ENCODE measurements at places on chromosomes 11 and 22.

DNA sequence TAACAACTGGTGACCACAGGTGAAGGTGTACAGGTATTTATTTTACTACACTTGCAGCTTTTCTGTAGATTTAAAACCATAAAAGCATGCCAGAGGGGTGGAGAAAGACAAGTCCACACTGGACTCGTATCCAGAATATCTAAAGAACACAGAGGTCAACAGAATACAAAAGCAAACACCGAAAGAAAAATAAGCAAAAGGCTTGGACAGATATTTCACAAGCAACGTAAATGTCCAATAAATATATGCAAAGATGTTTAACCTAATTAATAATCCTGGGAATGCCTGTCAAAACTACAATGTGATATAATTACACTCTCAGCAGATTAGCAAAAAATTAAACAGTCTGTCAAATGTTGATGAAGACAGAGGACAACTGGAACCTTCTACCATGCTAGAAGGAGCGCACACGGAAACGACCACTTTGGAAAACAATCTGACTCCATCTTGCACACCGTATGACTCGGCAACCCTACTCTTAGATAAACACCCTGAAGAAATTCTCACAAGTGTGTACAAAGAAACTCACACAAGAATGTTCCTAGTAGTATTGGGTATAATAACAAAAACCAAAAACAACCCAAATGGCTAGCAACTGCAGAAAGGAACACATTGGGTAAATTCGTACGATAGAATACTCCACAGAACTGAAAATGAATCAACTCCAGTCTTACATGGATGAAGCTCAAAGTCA, 27.2 kb downstream of the GNB1L start:
- no peak for DNase-seq

DNA sequence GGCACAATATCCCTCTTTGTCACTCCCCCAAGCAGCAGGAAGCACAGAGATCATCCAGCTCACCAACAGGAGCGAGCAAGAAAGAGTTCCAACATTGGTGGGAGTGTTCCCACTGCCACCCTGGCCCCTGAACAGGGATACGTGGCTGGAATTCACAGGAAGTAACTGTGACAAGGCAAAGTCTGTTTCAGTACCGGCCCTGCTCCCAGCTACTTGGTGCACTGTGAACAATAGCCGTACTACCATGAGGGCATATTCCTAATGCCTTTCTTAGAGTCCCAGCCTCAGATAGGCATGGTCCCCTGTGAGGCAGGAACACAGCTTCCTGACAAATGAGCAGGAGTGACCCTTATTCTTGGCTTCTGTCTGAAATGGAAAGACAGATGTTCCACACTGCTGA, 1.8 kb upstream of the SLC37A2 start:
- no peak for DNase-seq

DNA sequence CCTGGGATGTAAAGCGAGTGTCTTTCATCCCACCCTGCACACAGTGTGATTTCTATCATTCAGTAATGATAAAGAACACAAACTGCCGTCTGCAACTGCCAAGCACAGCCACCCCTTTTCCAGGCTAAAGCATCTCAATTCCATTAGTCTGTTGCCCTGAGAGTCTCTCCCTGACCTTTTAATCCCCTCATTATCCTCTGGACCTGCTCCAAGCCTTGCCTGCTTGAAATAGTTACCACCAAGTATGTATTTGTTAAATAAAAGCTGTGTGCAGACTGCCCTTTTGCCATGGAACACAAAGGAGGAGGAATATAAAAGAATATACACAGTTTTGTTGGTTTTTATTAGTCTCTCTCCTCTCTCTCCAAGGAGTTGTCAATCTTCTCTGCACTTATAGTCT, 13.0 kb downstream of the GRAP2 start:
- DNase-seq: no peak

DNA sequence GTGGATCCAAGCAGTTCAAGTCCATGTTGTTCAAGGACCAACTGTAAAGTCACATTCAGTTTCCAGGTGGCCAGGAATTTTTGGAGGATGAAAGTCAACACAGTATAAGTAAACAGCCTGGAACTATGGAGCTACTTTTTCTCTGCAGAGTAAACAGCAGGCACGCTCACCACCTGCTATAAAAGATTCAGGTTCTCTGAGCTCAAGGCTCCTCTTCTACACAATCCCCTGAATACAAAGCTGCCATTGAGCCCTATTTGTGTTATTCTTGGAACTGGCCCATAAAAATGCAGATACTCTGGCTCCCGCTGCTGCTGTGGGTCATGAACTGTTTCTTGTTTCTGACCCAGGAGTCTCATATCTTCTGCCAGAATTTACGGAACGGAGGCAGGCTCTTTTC, 56.9 kb upstream of the PRR5 start:
- DNase-seq: no peak

DNA sequence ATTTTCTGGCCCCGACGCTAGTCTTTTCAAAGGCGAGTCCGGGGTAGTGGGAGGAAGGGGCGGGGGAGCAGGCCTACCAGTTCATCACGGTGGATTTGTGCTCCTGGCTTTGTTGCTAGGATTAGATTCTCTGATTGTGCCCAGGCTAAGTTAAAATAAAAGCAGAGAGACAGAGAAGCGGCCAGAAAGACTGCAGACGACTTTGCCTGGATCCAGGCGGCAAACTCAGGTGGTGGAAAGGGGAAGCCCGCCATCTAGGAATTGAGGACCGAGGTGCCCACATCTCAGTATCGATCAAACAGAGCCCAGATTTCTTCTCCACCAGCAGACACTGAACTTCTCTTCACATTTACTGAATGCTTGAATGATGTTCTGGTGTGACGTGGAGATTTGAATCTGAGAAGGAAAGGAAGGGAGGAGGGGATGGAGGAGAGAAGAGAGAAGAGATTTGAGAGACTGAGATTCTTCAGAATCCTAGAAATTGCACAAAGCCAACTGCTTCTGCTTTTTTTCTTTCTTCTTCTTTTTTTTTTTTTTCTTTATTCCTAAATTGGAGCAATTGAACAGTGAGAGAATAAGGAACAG, 2.7 kb downstream of the FAT3 start:
- no peak for DNase-seq

DNA sequence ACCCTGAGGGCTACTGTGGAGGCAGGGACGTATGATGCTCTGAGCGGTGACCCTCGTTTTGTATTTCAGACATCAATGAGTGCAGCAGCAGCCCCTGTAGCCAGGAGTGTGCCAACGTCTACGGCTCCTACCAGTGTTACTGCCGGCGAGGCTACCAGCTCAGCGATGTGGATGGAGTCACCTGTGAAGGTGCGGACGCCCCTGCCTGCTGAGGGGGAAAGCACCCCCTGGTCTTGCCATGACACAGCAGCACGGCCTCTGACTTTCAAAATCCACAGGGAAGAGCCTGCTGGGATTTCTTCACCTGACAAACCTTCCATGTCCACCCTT, 44.3 kb downstream of the FBLN1 start:
- no peak for DNase-seq

- no peak for DNase-seq
Observed at GRCh38 chr22:48718818-48719500, 1108.7 kb downstream of the BRD1 start.

GRCh38 chr11:35721651-35722282, 59.2 kb downstream of the TRIM44 start:
- DNase-seq: no peak

DNA sequence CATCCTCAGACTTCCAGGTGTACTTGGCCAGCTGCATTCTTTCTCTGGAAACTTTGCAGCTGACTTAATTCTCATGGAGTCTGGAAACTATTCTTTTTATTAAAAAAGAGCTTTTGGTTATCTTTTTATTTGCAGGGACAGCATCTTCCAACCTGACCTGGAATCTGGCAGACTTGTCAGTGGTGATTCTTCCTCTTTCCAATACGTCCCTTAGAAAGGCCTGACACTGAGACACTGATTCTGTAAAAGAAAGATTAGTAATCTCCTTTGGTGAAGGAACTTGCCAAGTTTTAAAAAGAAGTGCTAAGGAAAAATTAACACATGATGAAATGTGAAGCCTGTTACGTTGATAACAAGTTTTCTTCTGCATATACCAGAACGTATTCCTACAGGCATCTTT, 440.9 kb upstream of the RAG2 start:
- no peak for DNase-seq

DNA sequence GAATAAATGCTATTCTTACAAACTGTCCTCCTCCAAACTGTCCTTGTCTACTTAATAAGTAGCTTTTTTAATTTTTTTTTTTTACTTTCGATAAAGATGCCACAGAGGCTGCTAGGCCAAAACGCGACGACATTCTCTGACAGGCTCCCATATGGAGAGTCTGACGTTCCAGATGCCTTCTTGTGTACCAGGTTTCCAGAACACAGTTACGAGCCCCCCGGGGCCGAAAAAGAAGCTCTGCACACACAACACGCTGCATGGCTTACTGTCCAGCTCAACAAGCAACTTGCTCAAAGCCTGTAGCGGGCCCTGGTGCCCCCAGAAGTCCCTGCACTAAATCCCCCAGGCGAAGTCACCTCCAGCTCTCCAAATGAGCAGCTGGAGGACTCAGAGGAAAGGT, 39.3 kb downstream of the LARGE1 start:
- DNase-seq: no peak

DNA sequence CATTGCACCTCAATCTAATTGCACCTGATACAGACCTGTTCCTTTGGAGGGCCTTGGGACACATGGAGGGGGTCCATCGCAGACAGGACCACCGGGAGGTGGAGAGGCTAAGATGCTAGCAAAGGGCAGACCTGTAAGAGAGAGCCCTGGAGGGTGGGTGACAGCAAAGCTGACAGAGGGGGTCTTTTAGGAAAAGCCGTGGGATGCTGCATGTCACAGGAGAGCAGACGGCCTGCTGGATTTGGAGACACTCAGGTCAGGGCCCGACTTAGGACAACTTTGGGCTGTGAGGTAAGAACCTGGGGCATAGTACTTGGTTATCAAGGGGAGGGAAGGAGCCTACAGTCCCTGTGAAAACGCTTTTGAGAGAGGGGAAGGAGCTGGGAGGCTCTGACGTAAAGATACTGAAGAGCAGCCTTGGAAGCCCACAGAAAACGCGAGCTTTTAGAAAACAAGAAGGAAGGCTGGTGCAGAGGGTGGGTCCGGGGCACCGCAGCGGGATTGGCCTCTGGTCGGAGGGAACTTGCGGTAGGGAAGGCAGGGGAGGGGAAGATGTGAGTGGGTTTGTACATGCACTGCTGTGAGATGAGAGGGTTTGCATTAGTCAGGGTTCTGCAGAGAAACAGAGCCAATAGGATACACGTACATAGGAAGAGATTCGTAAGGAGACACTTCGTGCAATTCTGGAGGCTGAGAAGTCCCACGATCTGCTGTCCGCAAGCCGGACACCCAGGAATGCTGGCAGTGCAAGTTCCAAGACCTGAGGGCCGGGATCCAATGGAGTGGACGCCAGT, 868.5 kb downstream of the TBC1D22A start:
- DNase-seq: no peak

GRCh38 chr11:127925475-127925874, 661.9 kb downstream of the ETS1 start:
- no peak for DNase-seq

DNA sequence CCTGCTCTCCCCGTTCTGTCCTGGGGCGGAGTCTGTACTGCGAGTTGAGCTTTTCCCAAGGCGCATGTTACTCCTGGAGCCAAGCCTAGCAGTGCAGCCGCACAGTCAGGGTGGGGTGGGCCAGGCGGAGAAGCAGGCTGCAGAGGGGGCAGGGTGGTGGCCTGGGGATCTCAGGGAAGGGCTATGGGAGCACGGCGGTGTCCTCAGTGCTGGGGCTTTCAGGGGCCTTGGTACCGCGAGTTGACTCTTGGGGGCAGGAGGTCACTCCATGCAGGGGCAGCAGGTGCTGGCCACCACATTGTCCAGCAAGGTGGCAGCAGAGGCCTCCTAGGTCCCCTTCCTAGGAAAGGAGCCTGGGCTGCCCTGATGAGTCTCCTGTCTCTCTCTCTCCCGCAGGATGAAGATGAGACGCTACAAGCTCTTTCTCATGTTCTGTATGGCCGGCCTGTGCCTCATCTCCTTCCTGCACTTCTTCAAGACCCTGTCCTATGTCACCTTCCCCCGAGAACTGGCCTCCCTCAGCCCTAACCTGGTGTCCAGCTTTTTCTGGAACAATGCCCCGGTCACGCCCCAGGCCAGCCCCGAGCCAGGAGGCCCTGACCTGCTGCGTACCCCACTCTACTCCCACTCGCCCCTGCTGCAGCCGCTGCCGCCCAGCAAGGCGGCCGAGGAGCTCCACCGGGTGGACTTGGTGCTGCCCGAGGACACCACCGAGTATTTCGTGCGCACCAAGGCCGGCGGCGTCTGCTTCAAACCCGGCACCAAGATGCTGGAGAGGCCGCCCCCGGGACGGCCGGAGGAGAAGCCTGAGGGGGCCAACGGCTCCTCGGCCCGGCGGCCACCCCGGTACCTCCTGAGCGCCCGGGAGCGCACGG, 14.9 kb upstream of the MIEF1 start:
- DNase-seq: no peak

DNA sequence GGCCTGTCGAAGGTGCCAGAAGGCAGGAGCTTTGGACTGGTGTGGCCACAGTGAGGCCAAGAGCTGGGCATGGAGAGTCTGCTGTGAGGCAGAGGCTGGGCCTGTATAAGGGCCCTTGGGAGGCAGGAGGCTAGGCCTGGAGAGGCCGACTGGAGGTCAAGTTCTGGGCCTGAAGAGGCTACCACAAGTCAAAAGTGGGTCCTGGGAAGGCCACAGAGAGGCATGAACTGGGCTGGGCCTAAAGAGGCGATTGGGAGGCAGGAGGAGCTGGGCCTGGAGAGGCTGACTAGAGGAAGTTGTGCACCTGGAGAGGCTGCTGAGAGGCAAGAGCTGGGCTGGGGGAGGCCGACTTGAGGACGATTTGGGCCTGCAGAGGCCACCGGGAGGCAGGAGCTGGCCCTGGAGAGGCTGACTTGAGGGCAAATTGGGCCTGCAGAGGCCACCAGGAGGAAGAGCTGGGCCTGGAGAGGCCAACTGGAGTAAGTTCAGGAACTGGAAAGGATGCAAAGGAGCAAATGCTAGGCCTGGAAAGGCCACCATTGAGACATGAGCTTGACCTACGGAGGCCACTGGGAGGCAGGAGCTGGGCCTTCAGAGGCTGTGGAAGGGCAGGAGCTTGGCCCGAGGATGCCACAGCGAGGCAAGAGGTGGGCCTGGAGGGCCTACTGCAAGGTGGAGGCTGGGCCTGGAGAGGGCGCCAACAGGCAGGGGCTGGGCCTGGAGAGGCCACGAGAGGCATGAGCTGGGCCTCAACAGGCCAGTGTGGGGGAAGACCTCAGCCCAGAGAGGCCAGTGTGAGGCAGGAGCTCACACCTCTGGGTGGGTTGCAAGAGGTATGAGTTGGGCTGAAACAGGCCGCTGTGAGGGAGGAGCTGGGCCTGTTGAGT, 39.8 kb downstream of the OR4C45 start:
- no peak for DNase-seq

GRCh38 chr22:39230261-39231196, 14.3 kb downstream of the PDGFB start:
- DNase-seq: no peak

DNA sequence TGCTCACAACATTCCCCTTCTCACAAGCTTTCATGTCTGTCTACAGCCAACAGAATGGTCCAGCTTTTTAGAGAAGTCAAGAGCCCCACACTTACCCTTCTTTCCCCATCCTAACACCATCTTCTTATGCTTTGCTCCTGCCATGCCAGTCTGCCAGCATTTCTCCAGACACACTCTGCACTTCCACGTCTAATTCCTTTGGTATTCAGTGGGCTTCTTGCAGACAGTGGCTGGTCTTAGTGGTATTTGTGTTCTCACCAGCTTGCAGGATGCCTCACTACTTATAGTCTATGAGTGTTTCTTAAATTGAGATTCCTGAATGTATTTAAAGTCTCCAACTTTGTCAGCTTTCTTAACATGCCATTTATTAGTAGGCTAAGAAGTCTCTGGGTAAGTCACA, 154.4 kb downstream of the BBOX1 start:
- DNase-seq: no peak

- DNase-seq: no peak
Observed at GRCh38 chr11:101862391-101863233, 52.2 kb upstream of the CEP126 start.

GRCh38 chr11:33733980-33734379, 2.2 kb downstream of the CD59 start:
- no peak for DNase-seq
